NCI-H1930 (cell line): ENCODE measurements at places on chromosomes 4 and X.

GRCh38 chrX:5324546-5324945 lies 904.1 kb downstream of the NLGN4X start:
- no peak for DNase-seq

- DNase-seq: no peak
These were observed 482.0 kb upstream of the TENM3 start for GRCh38 chr4:181761156-181761555.

DNA sequence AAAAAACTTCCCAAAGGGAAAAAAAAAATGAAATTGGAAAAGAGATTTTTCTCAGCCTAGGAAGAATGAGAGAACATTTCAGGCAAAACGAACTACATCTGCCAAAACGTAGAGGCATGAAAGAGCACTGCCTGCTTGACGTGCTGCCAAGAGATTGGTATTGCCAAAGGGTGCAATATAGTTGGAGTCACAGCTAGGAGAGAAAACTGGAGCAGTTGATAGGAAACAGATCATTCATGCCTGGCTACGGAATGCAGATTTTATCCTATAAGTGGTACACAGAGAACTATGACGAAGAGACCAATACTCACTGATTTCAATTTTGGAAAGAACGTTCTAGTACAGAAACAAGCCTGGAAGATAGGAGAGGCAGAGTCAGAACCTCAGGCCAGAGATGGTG lies 68.4 kb upstream of the IQCM start:
- DNase-seq: no peak

- no peak for DNase-seq
These were observed 69.3 kb downstream of the SNX25 start for GRCh38 chr4:185278716-185279115.

DNA sequence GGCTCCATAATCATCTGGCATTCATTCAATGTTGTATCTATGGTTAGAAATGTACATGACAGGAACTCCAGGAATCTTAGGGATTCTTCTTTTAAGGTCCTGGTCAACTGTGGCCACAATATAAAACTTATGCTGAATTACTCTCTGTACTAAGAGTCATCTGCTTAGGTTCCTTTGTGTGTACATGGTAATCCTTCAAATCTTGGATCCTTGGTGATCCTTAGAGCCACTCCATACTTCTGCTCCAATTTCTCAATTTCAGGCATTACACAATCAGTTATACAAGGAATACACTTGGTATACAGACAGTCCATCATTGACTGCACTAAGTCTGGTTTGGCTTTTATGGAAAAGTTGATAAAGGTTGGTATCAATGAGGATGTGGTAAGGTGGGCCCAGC lies 5.8 kb downstream of the SRD5A3 start:
- DNase-seq: no peak

DNA sequence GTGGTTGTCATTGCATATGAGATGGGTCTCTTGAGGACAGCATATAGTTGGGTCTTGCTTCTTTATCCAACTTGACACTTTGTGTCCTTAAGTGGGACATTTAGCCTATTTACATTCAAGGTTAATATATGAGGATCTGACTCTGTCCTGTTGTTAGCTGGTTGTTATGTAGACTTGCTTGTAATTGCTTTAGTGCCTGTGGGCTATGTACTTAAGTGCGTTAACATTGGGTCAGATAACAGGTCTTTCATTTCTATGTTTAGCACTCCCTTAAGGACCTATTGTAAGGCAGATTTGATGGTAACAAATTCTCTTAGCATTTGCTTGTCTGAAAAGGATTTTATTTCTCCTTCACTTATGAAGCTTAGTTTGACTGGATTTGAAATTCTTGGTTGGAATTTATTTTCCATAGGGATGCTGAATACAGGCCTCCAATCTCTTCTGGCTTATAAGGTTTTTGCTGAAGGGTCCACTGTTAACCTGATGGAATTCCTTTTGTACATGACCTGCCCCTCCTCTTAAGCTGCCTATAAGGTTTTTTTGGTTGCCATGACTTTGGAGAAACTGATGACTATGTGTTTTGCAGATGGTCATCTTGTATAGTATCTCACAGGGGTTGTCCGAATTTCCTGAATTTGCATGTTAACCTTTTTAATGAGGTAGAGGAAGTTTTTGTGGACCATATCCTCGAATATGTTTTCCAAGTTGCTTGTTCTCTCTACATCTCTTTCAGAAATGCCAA lies 162.0 kb downstream of the NKX6-1 start:
- DNase-seq: no peak

DNA sequence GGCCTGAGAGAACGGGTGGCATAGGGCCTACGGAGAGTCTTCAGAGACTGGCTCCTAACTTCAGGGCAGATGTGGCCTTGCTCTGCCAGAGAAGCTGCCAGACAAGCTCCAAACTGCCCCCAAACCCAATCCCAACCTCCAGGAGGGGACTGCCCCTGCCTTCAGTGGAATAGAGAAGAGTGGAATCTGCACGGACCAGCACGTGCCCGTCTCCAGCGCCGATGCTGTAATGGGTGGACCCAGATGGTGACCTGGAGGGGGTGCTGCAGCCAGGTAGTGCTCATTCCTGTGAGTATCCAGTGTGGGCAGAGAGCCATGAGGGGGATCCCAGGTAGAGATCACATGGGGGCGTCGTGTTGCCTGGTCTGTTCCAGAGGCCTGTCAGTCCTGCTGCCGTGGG lies 73.2 kb upstream of the NKX1-1 start:
- DNase-seq: no peak

DNA sequence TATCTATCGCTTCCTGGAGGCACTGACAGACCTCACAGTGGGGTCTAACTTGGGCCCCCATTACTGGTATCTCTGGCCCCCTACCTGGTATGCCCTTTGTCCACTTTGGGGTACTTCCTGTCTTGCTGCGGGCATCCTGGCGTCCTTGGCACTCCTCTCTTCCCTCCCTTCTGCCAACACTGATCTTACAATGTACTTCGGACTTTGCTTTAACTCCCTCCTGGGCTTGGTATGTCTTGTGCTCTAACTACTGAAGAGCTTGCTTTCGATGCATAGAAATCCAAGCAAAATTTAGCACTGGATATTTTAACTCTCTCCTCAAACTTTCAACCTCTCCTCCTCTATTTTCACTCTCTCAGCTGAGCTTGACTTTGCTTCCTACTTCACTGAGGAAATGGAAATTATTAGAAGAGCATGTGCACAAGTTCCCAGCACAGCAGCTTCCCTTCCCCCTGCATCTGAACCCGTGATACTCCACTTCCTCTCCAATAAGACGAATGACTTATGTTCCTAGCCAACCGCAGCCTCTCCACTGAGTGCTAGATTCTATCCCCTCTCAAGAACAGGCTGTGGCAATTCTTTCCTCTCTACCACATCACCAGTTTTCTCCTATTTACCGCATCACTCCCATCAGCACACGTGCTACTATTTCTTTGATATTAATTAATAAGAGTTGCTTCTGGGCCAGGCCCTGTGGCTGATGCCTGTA lies 52.9 kb downstream of the SUPT20HL2 start:
- no peak for DNase-seq

- no peak for DNase-seq
These were observed 870.2 kb downstream of the ADGRL3 start for GRCh38 chr4:62070291-62070852.

GRCh38 chr4:3663791-3664190 lies 102.4 kb upstream of the ADRA2C start:
- DNase-seq: no peak
